Spleen (tissue), 13 donors: ENCODE measurements at places on chromosomes 6 and 20. TPM values are rescaled to one million over a fixed set of nuclear protein-coding genes. Genes with fewer than 3 reads are reported as not detected.

GRCh38 chr6:133609415-133610226 lies 279.3 kb upstream of the TCF21 start:
- DNase-seq = no peak

GRCh38 chr20:7379621-7380220 lies 560.5 kb downstream of the HAO1 start:
- DNase-seq = no peak

HSPA1A gene
- polyA plus RNA-seq = 27.7 TPM

- no peak for DNase-seq
Observed at GRCh38 chr6:154864066-154864430, 130.8 kb downstream of the SCAF8 start.

- no peak for DNase-seq
Observed at GRCh38 chr6:54516321-54516720, 208.1 kb downstream of the TINAG start.

DNA sequence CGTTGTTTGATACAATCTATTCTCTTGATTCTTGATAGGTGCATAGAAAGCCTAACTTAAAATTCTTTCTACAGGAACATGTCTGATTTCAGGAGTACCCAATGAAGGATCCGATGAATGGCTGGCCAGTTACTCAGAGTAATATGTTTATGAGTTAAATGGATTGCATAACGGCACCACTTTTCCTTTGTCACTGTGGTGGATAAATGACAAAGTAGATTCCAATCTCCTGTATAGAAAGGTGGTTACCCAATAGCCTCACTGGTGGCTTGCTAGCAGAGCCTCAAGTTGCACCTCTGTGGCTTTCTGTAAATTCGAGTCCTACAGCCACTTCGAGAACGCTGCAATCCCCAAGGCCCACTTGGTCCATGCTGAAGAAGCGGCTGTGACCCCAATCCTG lies 28.4 kb downstream of the LHFPL5 start:
- DNase-seq = no peak

RGS17 gene
- polyA plus RNA-seq = 0.03 TPM

HRH3 gene
- not detected for polyA plus RNA-seq

DNA sequence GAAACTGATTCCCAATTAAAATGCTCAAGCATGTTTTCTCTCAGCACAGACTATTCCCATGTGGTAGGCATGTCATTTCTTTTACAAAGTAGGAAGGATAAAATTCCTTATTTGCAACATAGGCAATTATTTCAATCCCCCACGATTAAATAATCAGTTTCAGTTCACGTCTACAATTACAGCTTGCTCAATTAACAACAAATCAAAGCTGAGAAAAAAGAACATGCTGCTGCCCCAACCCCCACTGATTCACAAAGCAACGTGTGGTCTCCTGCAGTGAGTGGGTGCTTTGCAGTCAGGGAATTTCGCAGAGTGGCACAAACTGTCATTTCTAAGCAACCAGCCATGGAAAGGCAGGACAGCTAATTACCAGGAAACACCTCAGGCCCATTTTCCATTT lies 17.0 kb downstream of the RNASET2 start:
- no peak for DNase-seq

GRIK2 gene
- polyA plus RNA-seq = 0.35 TPM

PKIB gene
- 0.85 TPM for polyA plus RNA-seq
